ENCODE measurements at places on chromosomes 16 and 17. TPM values are rescaled to one million over a fixed set of nuclear protein-coding genes. Genes with fewer than 3 reads are reported as not detected.

GRCh38 chr16:75377729-75378386, 55.4 kb downstream of the CFDP1 start:
- no peak overlapping the region for H3K4me3 ChIP-seq
- H3K27me3 ChIP-seq = no peaks in the 10 kb centered on the region
- H3K4me1 ChIP-seq = peaks cover 6% of the 10 kb centered on the region
- no peak for DNase-seq
- no peaks in the 10 kb centered on the region for H3K36me3 ChIP-seq
- H3K27ac ChIP-seq = no peak overlapping the region

DNA sequence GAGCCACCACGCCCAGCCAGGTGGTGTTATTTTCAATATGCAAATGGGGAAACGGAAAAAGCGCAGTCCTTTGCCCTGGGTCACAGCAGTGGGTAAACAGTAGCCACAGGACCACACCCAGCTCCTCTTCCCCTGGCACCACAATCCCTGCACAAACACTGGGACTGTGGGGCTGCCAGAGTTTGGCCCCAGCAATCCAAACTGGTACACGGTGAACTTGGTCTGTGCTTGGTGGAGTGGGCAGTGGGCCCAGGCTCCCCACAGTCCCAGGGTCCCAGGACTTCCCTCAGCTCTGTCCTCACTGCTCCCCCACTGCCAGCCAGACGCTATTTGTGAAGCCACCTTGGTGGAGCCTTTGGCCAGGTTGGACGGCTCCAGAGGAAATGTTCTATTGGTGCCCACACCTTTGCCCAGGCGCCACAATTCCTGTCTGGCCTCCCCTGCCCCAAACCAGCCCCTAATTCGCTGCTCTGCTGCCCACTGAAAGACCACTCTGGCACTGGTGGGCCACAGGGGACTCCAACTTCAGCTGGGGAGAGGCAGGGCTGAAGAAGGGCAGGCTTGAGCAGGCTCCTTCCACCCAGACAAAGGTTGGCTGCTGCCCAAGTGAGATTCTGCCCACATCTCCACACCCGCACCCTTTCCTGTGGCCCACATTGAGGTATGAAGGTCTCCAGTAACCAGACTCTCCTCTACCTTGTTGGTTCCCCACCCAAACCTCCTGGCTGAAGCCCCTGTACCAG, 2.1 kb downstream of the CHAD start:
- H3K4me1 ChIP-seq = peaks cover 29% of the 10 kb centered on the region
- no peak overlapping the region for H3K4me3 ChIP-seq
- no peaks in the 10 kb centered on the region for H3K36me3 ChIP-seq
- no peak for DNase-seq
- no peaks in the 10 kb centered on the region for H3K27me3 ChIP-seq

DNA sequence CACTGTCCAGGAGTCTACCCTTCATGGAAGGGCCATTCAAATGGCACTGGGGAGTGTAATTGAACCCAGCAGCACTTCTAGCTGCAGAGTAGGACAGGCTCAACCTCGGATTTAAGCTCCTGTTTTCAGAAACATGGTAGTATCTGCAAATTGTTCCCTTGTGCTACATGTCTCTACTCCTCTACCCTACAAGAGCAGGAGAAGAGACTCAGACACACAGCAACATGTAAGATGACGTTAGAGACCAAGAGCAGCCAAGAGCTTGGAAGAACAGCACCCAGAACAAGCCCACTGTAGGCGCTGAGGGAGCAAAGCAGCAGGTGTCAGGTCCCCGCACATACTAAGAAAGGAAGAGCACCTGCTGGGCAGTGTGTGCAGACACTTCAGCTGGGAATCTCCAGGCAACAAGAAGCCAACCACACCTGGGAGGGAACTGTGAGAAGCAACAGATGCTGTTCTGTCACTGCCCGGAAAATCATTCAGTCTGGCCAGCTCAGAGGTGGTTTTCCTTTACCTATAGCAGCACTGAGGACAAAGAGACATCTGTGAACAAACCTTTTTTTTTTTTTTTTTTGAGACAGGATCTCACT, 35.6 kb upstream of the MNT start:
- no peaks in the 10 kb centered on the region for H3K4me1 ChIP-seq
- H3K27me3 ChIP-seq = no peaks in the 10 kb centered on the region
- peaks cover 11% of the 10 kb centered on the region for H3K36me3 ChIP-seq

DNA sequence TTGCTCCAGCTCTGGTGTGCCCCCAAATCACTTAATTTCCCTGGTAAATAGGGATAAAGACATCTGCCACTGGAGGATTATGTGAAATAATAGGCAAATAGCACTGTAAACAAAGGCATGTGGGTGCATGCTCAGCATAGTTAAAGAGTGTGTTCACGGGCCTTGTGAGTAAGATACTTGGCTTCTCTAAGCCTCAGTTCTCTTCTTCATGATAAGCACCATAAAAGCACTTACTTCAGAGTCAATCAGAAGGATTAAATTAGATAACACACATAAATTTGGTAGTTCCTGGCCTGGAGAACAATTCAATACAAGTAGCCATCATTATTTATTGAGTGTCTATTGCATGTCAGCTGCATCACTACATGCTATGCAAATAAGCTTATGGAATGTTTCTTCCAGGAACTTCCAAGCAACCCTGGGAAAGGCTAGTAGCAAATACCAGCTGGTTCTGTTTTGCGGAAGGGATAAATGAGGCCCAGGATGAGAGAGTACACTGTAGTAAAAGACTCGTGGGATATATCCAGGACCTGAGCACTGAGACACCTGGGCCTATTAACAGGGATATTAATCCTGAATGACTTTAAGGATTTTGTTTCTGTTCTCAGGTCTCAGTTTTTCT, 14.5 kb downstream of the CCL11 start:
- no peak for DNase-seq
- H3K4me1 ChIP-seq = no peaks in the 10 kb centered on the region
- no peak overlapping the region for H3K4me3 ChIP-seq
- H3K27ac ChIP-seq = peak overlapping the region; percentile 48
- no peaks in the 10 kb centered on the region for H3K36me3 ChIP-seq
- H3K27me3 ChIP-seq = no peaks in the 10 kb centered on the region

GRCh38 chr17:68145088-68145487, 102.8 kb upstream of the AMZ2 start:
- H3K27me3 ChIP-seq = no peaks in the 10 kb centered on the region
- H3K27ac ChIP-seq = no peak overlapping the region
- H3K4me1 ChIP-seq = no peaks in the 10 kb centered on the region
- H3K4me3 ChIP-seq = no peak overlapping the region
- no peak for DNase-seq

DNA sequence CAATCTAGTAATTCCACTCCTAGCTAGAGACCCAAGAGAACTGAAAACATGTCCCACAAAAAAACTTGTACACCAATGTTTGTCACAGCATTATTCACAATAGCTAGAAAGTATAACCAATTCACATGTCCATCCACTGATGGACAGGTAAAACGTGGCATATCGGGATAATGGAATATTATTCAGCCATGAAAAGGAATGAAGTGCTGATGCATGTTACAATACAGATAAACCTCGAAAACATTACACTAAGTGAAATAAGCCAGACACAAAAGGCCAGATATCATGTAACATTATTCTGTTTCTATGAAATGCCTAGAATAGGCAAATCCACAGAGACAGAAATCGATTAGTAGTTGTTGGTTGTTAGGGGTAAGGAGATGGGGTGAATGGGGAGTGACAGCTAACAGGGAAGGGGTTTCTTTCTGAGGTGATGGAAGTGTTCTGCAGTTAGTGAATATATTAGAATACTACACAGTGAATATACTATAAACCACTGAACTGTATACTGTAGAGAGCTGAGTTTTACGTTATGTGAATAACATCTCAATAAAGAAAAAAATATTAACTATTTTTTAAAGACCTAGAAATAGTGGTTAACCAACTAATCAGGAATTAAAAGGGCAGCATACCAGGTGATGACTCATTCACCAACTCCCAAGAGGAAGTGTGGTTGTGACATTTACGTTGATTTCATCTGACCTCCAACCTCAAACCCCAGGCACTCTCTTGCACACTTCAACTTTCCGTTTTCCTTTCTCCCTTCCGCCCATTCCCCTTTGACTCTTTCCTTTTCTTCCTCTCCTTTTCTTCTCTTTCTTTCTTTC, 48.6 kb downstream of the GAS7 start:
- no peaks in the 10 kb centered on the region for H3K4me1 ChIP-seq
- no peak for DNase-seq
- H3K27ac ChIP-seq = no peak overlapping the region
- H3K4me3 ChIP-seq = no peak overlapping the region
- no peaks in the 10 kb centered on the region for H3K36me3 ChIP-seq
- no peaks in the 10 kb centered on the region for H3K27me3 ChIP-seq

Gene CCL4
- total RNA-seq = 0.41 TPM

DNA sequence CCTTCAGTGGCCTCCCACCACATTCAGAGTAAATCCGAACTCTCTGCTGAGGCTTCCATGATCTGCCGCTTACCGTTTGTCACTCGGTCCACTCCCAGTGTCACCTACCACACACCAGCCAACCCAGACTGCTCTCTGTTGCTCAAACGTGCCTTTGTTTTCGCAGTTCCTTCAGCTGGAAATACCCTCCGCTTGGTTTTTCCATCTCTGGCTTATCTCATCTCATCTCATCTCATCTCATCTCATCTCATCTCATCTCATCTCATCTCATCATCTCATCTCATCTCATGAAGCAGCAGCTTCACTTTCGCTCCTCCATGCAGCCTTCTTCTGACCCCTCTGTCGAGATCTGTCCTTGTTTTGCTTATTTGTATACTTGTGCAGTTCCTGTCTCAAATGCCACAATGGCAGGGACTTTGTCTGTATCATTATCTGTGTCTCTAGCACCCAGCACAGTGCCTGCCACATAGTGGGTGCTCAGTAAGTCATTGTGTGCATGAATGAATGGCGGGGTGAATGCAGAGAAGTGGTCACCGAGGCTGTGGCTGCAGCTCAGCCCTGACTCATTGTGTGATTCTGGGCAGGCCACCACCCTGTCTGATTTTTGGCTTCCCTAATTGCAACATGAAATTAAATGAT, 3.8 kb upstream of the SNX20 start:
- no peak overlapping the region for H3K4me3 ChIP-seq
- DNase-seq = no peak
- H3K27ac ChIP-seq = no peak overlapping the region
- H3K27me3 ChIP-seq = no peaks in the 10 kb centered on the region

DNA sequence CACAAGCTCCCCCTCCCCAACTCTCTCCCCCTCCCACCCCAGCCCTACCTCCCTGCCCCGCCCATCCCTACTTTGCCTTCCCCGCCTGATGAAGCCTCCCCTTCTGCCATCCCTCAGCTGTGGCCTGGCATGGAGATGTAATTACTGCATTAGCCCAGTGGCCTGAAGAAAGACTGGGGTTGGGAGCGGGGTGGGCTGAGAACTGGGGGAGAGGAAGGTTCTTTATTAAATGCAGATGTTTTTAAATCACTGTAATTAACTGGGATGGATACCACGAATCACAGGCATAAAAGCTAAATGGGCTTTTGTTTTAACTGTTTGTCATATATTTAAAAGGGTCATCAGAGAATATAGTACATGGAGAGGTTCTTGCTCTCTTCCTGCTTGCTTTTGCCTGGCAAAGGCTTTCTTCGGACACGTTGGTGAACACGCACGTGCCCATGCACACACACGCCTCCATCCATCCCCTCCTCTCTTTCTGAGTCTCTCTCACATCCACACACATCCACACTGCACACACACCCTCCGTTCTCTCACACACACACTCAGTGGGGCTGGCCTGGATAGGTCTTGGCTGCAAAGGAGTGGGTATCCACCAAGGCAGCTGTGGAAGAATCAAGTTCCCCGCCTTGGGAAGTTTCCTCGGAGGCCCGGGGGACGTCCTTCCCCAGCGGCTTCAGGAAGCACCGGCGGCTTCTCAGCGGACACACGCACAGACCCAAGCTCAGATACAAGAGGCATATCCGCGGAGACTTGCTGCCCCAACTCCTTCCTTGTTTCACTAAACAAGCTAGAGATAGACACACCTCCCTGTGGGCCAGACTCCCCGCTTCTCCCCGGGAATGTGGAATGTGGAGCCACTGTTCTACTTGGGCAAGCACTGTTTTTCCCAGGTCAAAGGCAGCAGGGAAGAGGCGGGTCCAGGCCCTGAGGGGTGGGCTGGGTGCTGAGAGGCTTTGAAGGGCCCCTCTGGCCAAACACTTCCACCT, 27.4 kb upstream of the TNRC6C start:
- no peaks in the 10 kb centered on the region for H3K27me3 ChIP-seq
- H3K4me3 ChIP-seq = no peak overlapping the region
- DNase-seq = no peak
- no peak overlapping the region for H3K27ac ChIP-seq
- no peaks in the 10 kb centered on the region for H3K4me1 ChIP-seq

Measured in psoas muscle (tissue), 8 donors.